ENCODE measurements at places on chromosomes 5 and 9. TPM values are rescaled to one million over a fixed set of nuclear protein-coding genes. Genes with fewer than 3 reads are reported as not detected.

The IPO11 gene
- 23.4 TPM for total RNA-seq

The PPP3R2 gene
- not detected for total RNA-seq

The SMIM23 gene
- total RNA-seq, result not detected

The BTNL8 gene
- not detected for total RNA-seq

The ERBIN gene
- total RNA-seq, result 49.9 TPM

The FBP1 gene
- total RNA-seq, result not detected

The DPYSL3 gene
- total RNA-seq, result 4.0 TPM

The PCDHB4 gene
- total RNA-seq, result not detected

The CAMLG gene
- 30.5 TPM for total RNA-seq

The ROPN1L gene
- under 0.01 TPM for total RNA-seq

The PCDHB15 gene
- 0.24 TPM for total RNA-seq

The CATSPER3 gene
- total RNA-seq, result not detected
